Occipital lobe (tissue), 3 donors: ENCODE measurements at places on chromosomes 7 and 10. TPM values are rescaled to one million over a fixed set of nuclear protein-coding genes. Genes with fewer than 3 reads are reported as not detected.

DNA sequence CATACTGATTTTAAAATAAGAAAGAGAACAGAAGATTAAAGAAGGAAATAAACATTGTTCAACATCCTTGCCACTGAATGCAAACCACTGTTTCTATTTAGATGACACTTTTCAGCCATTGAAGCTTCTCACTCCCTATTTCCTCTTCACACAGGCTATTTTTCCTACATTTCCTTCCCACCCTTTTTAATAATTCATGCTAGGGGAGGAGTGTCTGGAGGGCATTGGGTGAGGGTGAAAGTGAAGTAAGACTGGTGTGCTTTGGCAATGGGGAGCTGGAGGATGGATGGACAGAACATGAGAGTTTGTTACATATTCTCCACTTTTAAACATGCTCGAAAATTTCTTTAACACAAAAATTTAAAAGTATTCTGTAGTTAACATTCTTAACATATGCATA, 168.8 kb upstream of the GLI3 start:
- DNase-seq, result no peak

- no peak for DNase-seq
These were observed 49.3 kb downstream of the C10orf120 start for GRCh38 chr10:122650331-122650730.

DNA sequence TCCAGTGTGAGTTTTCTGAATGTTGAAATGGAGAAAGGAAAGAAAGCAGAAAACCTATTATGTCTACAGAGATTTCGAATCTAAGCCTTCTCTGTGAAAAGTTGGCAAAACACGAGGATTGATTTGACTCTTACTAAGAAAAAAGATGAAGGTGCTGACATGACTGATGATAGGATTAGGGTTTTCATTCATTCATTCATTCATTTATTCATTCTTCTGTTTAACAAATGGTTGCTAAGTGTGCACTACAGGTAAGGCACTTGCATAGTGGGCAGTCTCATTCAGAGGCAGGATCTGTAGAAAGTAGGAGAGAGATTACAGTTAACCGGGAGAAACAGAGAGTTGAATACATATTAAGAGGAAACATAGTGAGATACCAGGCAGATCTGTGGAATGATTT, 137.1 kb downstream of the ZNF365 start:
- DNase-seq, result no peak

GRCh38 chr10:10385831-10386230, 631.8 kb upstream of the CELF2 start:
- DNase-seq, result no peak

GRCh38 chr10:17349717-17350116, 104.7 kb downstream of the ST8SIA6 start:
- DNase-seq, result no peak

Gene TIMM23B
- total RNA-seq, result 17.8 TPM

- DNase-seq, result no peak
These were observed 23.3 kb downstream of the SEM1 start for GRCh38 chr7:96686305-96686704.

Gene PDE6C
- total RNA-seq, result not detected

Gene CYP26A1
- 10.0 TPM for total RNA-seq

Gene PGAM2
- total RNA-seq, result 5.9 TPM

- DNase-seq, result no peak
These were observed 43.7 kb downstream of the ITGB8 start for GRCh38 chr7:20374399-20374798.

- DNase-seq, result no peak
These were observed 97.5 kb downstream of the ZNF365 start for GRCh38 chr10:62471711-62472110.

DNA sequence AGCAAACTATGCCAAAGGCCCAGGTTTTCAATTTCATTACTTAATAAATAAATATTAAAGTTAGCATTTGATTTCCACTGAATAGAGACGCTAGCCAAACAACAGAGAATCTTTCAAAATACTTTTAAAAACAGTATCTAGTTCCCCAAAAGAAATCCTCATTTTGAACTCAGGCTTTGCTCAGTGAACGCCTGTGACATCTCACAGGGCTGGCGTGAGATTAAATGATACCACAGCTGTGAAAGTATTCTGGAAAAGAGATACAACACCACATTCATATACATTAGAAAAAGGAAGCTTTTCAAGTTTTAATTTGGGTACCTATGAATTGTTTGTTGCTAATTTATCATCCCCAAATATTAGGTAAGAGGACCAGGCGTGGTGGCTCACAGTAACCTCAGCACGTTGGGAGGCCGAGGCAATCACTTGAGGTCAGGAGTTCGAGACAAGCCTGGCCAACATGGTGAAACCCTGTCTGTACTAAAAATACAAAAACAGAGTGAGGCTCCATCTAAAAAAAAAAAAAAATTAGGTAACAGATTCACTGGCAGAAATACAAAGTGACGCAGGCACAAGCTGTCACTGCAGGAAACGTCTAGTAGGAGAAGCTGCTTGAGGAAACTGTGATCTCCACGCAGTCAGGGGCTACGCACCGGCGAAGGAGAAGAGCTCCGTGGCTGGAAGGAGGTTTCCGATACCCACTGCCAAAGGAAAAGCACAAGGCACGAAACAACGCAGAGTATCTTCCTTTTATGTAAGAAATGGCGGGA, 50.0 kb downstream of the AMZ1 start:
- no peak for DNase-seq

GRCh38 chr10:95478935-95479334, 82.2 kb downstream of the SORBS1 start:
- no peak for DNase-seq

DNA sequence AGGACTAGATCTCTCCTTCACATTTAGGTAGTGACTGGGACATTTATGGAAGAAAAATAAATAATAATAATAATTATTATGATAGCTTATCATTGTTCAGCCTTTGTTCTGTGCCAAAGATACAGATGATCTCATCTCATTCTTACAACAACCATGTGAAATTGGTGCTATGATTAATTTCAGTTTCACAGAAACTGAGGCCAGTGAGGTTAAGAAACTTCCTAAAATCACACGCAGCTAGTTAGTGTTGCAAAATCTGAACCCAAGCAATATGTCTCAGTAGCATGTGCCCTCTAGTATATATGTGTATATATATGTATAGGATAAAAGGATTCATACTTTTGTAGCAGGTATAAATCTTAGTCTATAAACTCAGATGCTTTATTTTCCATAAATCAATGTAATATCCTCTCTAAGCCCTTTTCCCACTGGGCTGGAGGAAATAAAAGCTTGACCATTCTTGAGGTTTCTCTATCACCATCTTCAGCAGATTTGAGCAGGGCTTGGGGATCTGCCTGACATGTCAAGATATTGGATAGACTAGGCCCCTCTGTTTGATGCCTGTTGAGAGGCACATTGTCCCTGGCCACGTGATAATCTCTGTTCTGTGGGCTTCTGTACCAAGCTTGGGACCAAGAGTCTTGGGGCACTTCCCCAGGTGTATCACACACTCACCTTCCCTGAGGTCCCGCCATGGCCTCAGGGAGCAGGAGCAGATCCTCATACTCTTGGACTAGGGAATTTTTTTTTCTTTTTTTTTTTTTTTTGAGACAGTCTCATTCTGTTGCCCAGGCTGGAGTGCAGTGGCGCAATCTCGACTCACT, 172.6 kb upstream of the NRP1 start:
- DNase-seq, result no peak

Gene CCL24
- not detected for total RNA-seq

Gene CFAP69
- total RNA-seq, result 6.2 TPM

GRCh38 chr7:42978496-42978895, 46.3 kb downstream of the MRPL32 start:
- no peak for DNase-seq

GRCh38 chr7:104972500-104972899, 41.5 kb upstream of the KMT2E start:
- no peak for DNase-seq

Gene H2BK1
- not detected for total RNA-seq
